ENCODE measurements at places on chromosomes 7 and 10.

DNA sequence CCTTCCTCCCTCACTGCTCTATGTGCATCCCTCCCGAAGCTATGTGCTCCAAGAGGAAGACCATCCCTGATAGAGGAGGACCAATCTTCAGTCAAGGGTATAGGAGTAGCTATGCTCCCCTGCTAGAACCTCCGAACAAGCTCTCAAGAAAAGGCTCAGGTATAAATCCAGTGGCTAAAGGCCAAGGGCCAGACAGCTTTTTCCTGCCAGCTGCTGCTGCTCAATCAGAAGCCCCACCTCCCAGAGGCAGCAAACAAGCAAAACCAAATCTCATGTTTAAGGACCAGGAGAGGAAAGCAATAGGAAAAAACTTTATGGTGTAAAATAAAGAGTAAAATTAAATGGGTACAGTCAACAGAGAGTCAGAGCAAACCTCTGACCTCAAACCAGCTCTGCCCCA is 187.2 kb downstream of the FGFR2 start:
- H3K36me3 ChIP-seq: no peaks in the 10 kb centered on the region
- H3K4me3 ChIP-seq: no peak overlapping the region
- no peak for DNase-seq
- peaks cover 39% of the 10 kb centered on the region for H3K4me1 ChIP-seq
- H3K27me3 ChIP-seq: no peaks in the 10 kb centered on the region

GRCh38 chr10:17784688-17785087 is 24.5 kb upstream of the MRC1 start:
- no peak overlapping the region for H3K27ac ChIP-seq
- no peak overlapping the region for H3K4me3 ChIP-seq
- no peaks in the 10 kb centered on the region for H3K4me1 ChIP-seq

DNA sequence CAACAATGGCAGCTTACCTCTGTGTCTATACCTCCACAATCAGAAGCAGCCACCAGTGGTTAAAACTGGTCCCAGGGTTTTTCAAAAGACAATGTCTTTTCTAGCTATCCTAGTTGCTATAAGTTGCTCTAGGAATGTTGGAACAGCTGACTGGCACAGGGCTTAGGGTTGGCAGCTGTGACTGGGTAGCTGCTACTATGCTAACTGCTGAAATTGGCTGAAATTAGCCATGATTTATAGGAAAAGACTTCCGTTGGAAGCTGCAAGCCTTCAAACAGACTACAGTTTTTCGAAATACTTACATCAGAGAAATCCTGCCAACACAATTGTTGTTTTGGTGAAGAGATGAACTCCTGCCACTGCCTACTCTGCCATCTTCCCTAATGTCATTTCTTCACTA is 102.3 kb downstream of the MKX start:
- no peak overlapping the region for H3K4me3 ChIP-seq
- no peak for DNase-seq
- no peaks in the 10 kb centered on the region for H3K36me3 ChIP-seq
- H3K27ac ChIP-seq: no peak overlapping the region
- no peaks in the 10 kb centered on the region for H3K27me3 ChIP-seq

DNA sequence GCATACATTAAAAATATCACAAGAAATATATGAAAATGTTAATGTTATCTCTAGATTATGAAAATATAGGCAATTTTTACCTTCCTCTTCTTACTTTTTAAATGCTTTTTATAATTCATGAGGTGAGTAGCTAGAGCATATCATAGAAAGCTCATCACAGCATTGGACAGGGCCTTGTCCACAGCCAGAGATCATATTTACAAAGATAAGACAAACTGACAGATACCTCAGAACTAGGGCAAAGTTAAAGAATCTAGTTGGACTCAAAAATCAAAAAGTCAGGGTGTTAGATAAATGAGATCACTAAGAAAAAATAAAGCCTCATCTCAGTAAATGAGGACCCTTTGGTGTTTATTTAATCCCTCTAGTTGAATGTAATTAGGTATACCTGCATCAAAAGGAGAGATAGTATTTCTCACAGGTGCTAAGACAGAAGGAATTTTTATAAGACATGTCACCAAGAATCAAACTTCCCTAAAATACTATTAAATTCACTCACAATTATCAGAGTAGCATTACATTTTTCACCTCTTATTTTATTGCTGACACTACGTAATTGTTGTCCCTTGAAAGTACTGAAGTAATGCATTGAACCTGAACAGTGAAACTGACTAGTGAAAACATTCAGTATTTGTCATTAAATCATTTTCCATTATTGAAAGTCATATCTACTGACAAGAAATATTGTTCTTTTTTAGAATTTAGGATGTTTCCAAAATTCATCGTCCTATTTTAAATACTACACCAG is 25.6 kb downstream of the CFAP69 start:
- no peaks in the 10 kb centered on the region for H3K27me3 ChIP-seq
- no peak overlapping the region for H3K27ac ChIP-seq
- no peak for DNase-seq
- no peak overlapping the region for H3K4me3 ChIP-seq
- H3K4me1 ChIP-seq: peaks cover 6% of the 10 kb centered on the region

GRCh38 chr10:99630433-99630832 is 10.2 kb upstream of the SLC25A28 start:
- no peaks in the 10 kb centered on the region for H3K4me1 ChIP-seq
- H3K36me3 ChIP-seq: no peaks in the 10 kb centered on the region
- H3K27me3 ChIP-seq: peaks cover 3% of the 10 kb centered on the region
- no peak for DNase-seq
- H3K27ac ChIP-seq: no peak overlapping the region

All from progenitor cell of endocrine pancreas (in vitro differentiated cells).